ENCODE measurements at places on chromosomes 2 and 18. TPM values are rescaled to one million over a fixed set of nuclear protein-coding genes. Genes with fewer than 3 reads are reported as not detected.

CNDP1 gene
- total RNA-seq, result 0.16 TPM

MYO3B gene
- total RNA-seq, result 0.16 TPM

STAT4 gene
- total RNA-seq, result 1.2 TPM

PAX3 gene
- 0.31 TPM for total RNA-seq

CAPN14 gene
- total RNA-seq, result 1.4 TPM

DNA sequence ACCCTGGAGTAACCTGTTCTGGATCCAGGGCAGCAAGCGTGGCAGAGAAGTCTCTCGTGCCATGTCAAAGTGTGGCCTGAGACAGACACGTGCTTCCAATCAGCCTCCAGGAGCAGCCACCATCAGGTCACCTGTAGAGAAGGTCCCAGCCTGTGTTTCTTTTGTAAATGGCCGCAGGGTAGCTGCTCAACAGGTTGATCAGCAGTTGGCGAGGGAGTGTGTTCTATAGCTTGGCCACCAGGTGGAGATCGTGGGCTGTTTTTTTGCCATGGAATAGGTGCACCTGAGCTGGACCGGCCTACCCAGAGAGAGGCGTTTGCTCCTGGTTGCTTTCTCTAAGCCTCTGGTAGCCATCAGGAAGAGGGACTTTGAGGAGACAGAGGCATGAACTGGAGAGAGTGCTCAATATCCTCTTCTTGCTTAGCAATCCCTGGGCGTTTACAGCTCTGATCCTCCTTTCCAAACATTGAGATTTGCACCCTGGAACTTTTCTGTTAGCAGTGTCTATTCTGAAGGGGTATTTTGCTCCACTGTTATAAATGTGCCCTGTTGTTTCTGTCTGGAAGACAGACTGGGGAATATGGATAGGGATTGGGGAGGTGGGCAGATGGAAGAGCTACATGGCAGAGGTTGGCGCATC lies 34.2 kb upstream of the EN1 start:
- DNase-seq, result peak; percentile 13

GRCh38 chr2:219124381-219125110 lies 36.1 kb downstream of the NHEJ1 start:
- DNase-seq, result peak; percentile 18

- no peak for DNase-seq
These were observed 366.2 kb upstream of the LRRTM1 start for GRCh38 chr2:80670763-80671162.

DNA sequence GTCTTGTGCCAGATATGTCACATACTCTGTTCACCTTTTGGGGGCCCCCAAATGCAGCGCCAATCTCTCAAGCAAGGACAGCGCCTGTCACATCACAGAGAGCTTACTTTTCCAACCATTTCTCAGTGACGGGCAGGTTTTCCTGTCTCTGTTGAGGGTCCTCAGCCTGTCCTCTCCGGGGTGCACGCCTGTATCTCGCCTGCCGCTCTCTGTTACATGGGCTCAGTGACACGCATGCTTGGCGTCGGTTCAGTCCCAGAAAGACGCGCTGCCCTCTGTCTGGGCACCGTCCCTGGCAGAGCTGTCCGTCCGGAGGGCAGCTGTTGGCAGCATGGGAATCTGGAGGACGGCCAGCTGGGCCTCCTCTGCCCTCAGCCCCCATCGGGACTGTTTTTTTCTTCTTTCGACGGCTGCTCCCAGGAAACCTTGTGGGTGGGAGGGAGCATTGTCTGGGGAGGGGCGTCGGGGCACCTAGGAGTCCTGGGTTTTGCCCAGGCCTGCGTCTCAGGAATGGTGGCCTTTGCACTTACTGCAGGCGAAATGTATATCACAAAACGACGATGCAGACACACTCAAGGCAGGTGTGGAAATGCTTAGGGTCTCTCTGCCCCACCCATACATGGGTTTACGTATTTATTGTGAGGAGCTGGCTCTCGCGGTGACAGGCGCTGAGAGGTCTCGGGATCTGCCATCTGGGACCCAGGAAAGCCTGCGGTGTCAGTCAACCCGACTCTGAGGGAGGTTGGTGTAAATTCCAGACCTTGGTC lies 30.9 kb downstream of the RTP5 start:
- no peak for DNase-seq

DNA sequence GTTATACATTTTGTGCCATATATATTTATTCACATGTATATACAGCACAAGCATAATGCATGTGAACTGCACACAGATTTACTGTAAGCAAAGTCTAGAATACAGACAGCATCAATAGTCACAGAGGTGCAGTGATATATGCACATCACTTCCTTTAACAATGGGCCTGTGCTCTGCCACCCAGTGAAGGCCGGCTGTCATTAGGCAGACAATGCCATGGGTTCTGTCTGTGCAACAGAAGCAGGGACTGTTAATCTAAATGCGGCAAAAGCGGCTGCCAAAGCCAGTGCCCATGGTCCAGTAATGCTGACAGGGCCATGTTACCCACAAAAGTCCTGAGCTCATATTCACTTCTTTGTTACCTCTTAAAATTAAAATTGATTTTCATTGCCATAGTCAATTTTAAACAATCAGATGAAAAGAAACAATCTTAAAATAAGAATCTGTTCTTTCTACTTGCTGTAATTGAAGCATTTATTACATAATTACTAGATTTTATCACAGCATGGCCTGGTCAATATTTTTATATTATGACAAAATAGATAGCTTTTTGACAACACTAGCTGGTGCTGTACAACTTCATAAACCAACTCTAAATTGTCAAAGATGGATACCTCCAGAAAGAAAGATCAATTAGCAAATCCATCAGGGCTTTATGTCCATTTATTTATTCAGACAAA lies 232.0 kb downstream of the STK39 start:
- DNase-seq, result no peak

DNA sequence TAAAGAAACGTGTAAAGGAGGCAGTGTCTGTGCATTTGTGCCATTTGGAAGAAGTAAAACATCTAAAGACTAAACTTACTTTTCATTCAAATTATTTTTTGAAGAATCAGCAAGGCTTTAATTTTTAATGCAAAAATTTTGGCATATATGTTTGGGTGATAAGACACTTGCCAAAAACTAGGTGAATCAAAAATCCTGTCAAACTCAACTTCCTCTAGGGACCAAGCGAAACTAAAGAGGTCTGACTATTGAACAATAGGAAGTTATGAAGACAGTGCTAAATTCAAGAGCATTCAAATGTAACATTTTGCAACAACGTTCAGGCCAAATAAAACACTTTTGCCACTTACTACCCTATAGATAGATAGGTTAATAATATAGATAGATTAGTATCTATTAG lies 306.1 kb downstream of the NOL4 start:
- no peak for DNase-seq

DNA sequence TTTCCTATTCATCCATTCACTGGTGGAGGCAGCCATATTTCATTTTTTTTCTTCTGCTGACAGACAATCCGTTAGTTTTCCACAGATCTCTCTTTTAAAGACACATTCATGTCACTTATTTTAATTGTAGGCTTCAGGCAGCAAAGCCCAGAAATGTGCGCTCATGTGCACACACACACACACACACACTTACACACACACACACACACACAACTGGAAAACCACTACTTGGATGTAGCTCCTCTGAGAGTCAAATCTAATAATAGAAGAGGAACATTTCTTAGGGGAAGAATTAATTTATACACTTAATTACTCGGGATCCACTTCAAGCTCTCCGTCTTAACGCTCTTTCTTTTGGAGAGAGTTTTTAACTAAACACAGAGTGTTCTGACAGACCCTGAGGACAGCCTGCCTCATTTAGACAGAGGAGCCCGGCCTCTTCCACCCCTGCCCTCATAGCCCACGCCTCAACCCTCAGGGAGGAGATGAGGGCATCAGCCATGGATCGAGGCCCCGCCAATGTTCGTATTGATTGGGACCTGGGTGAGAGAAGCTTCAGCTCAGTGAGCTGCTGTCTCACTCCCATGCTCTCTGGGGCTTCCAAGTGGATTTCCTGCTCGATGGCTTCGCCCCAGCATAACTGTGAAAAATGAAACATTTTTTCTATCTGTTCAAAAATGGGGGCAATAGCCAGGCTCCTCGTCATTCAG lies 261.4 kb upstream of the SKOR2 start:
- DNase-seq, result no peak

- no peak for DNase-seq
These were observed 26.8 kb downstream of the ADRA2B start for GRCh38 chr2:96089356-96090195.
